ENCODE measurements at places on chromosomes 1 and 21.

- H3K27me3 ChIP-seq = no peaks in the 10 kb centered on the region
- H3K4me1 ChIP-seq = peaks cover 19% of the 10 kb centered on the region
Measured at GRCh38 chr21:44359396-44359795, 6.0 kb downstream of the TRPM2 start.

GRCh38 chr21:45763506-45763905 is 120.0 kb downstream of the PCBP3 start:
- DNase-seq = no peak
- H3K27me3 ChIP-seq = no peaks in the 10 kb centered on the region
- no peaks in the 10 kb centered on the region for H3K36me3 ChIP-seq

DNA sequence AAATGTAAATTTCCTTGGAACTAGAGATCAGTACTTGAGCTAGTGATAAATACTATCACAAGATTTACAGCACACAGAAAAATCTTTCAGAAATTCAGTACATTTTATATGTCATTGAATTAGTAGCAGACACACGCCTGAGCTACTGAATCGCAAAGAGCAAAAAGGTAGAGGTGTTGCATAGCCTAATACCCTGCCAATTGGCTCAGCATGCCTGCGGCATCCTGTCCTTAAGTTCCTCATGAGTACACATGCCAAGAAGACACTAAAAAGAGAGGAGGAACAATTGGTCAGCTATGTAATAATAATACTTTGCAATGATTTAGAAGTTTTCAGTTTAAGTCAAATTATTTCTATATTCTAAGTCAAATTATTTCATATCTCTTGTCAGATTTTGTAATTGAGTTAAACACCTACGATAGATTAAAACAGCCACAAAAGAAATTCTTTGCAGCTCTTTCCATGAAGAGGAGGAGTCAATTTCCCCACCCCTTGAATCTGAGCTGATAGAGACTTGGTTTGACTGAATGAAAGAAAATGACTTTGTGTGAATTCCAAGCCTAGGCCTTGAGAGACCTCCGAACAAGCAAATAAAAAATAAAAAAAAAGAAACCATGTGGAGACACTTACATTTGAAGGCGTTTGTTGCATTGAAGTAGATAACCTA is 36.2 kb upstream of the PKN2 start:
- no peak for DNase-seq
- H3K36me3 ChIP-seq = no peaks in the 10 kb centered on the region
- H3K4me3 ChIP-seq = no peak overlapping the region
- H3K4me1 ChIP-seq = no peaks in the 10 kb centered on the region
- peaks cover 8% of the 10 kb centered on the region for H3K27me3 ChIP-seq

DNA sequence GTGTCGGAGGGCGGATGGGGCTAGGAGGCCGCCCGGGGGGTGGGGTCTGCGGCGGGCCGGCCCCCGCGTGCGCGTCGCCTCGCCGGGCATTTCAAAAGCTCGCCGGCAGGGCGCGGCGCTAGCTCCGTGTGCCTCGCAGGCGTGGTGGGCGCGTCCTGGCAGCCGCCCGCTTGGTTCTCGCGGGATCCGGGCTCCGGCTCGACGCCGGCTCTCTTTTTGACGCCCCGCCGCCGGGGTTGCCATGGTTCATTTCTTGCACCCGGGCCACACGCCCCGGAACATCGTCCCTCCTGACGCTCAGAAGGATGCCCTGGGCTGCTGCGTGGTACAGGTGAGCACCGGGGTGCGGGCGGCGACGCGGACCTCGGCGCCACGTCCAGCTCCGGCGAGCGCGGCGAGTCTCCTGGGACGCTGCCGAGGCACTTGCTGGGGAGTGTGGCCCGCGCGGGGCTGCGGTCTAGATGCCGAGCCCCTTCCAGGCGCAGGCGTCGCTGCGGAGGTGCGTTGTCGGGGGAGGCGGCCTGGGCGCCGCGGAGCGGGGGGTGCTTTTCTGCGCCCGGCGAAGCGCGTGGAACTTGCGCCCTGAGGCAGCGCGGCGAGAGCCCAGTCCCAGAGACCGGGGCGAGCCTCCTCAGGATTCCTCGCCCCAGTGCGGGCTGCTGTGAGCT is at the start of gene ZYG11A:
Gene ZYG11A (plus strand): TSS at position 118 of the 668 bp plus-strand sequence. CDS start 124 bp downstream, at position 242.
- peak; percentile 87 for DNase-seq
- no peak within 1 kb of the TSS for H3K27ac ChIP-seq
- H3K4me3 ChIP-seq = peak within 1 kb of the TSS; percentile 34

GRCh38 chr1:168920456-168921094 is 185.9 kb upstream of the ATP1B1 start:
- H3K36me3 ChIP-seq = peaks cover 1% of the 10 kb centered on the region
- no peak for DNase-seq
- H3K4me1 ChIP-seq = peaks cover 6% of the 10 kb centered on the region
- no peak overlapping the region for H3K27ac ChIP-seq

- no peaks in the 10 kb centered on the region for H3K36me3 ChIP-seq
- peaks cover 4% of the 10 kb centered on the region for H3K27me3 ChIP-seq
- no peak for DNase-seq
- H3K27ac ChIP-seq = no peak overlapping the region
Measured at GRCh38 chr1:55010887-55011217, 12.1 kb downstream of the BSND start.

DNA sequence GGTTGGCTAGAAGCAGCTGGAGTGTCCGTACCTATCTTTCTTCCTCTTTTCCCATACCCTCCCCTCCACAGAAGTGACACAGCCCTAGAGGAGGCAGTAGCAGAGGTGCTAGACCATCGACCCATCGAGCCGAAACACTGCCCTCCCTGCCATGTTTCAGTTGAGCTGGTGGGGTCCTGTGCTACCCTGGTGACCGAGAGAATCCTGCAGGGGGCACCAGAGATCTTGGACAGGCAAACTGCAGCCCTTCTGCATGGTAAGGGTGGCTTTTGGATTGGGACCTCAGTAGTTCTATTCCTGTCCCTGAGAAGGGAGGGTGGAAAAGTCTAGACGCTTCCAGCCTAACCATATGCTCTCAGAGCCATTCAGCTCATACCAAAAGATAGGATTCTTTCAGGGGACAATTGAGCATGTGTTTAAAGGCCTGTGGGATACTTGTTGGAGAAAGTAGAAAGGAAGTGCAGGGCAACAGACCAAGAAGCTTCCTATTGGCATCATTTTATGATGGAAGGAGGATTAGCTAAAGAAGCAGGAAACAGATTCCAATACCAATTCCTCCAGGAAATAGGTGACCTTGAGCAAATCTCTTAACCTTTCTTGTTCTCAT is 11.7 kb upstream of the BNIPL start:
- DNase-seq = peak; percentile 80
- no peak overlapping the region for H3K4me3 ChIP-seq
